ENCODE measurements at places on chromosomes 7 and 10.

DNA sequence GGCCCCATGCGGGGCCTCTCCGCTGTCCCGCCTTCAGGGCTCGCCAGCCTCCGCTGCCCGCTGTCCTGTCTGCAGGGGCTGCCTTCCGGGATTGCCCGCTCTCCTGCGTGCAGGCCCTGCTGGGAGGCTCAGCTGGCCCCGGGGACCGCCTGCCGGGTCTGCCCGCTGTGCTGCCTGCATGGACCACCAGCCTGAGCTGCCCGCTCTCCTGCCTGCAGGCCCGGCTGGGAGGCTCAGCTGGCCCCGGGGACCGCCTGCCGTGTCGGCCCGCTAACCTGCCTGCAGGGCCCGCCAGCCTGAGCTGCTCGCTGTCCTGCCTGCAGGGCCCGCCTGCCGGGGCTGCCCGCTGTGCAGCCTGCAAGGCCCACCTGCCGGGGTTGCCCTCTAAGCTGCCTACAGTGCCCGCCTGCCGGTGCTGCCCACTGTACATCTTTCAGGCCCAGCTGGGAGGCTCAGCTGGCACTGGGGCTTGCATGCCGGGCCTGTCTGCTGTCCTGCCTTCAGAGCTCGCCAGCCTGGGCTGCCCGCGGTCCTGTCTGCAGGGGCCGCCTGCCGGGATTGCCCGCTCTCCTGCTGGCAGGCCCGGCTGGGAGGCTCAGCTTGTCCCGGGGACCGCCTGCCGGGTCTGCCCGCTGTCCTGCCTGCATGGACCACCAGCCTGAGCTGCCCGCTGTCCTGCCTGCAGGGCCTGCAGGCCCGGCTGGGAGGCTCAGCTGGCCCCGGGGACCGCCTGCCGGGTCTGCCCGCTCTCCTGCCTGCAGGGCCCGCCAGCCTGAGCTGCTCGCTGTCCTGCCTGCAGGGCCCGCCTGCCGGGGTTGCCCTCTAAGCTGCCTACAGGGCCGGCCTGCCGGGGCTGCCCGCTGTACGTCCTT, 165.1 kb downstream of the GLRX3 start:
- peak; percentile 36 for DNase-seq

GRCh38 chr10:33484787-33485186, 150.3 kb upstream of the NRP1 start:
- DNase-seq, result no peak

- DNase-seq, result no peak
These were observed 10.1 kb downstream of the LIMK1 start for GRCh38 chr7:74093671-74094223.

- no peak for DNase-seq
These were observed 31.7 kb upstream of the IKZF1 start for GRCh38 chr7:50272808-50273207.

- no peak for DNase-seq
These were observed 294.7 kb upstream of the PITRM1 start for GRCh38 chr10:3467052-3467951.

DNA sequence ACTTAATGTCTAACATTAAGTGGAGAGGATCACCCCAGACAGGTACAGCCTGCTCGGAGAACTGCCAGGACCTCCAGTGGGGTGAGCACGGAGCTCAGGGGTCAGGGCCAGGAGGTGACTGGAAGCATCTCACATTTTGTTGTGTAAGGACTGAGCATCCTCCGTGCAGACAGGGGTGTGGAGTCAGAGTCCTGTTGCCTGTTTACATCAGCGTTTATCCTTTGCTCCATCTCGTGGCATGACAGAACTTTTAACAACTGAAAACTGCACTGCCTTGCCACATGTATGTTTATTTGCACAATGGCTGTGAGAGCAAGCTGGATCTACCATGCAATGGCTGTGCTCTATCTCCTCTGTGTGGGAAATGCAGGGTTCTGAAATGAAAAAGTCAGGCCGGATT, 175.4 kb upstream of the AKR1E2 start:
- no peak for DNase-seq

DNA sequence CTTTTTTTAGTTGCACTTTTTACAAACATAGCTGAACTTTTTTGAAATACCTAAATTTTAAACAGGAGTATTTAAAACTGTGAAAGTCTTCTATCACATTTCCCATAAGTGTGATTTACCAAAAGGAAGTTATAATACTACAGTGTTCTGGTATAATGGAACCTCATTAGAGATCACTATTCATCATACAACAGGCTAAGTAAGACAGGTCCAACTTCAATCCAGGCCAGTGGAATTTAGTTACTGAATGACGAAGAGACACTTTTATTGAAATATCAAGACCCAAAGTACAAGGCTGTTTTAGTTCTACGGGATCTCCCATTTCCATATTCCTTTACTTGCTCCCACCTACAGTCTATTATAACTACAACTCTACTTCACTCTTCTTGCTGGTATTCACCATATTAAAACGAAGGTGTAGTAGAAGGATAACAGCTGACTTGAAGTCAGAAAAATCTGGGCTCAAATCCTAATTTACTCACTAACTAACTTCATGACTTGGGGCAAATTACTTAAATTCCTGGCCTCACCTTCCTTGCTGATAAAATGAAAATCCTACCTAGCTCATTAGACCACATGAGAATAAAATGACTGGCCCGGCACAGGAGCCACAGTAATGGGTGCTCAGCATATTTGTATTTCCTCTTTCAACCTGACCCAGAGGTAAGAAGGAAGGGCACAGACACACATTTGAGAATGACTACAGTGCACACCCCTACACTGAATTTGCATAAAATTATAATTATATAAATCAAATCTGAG, 21.6 kb downstream of the GPAM start:
- DNase-seq, result no peak

DNA sequence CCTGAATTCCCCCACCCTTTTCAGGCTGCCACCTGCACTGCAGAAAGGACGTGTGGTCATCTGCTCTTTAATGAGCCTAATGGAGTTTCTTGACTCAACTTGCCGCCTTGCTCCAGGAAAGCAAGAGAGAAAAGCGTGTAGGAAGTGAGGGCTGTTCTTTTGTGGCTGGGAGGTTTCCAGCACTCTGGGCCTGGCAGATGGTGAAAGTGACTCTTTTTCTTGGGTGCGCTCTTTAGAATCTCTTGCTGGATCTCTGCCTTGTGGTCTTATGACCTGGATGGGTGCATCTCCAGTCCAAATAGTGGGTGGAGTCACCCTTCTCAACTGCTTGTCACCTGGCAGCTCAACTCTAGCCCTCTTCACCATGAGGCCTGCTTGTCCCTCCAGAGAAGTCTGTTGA, 244.0 kb downstream of the SORCS1 start:
- no peak for DNase-seq

- no peak for DNase-seq
These were observed 116.8 kb upstream of the MYO3A start for GRCh38 chr10:25817200-25817599.

DNA sequence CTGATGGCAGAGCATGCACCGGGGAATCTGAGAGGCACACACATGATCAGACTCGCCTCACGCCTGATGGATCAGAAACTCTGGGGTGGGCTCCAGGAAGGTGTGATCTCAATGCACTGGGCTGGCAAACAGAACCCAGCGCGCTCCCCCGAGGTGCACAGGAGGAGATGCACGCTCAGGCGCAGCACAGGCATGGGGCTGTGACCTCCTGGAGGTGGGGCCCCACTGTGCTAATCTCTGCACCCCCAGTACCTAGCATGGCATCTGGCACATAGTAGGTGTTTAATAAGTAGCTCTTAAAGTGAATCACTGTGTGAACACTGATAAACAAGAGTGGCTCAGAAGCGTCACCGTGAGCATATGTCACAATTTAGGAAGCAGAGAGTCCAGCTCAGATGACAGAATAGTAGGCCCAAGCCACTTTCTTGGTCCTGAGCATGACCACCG, 57.9 kb downstream of the PROSER2 start:
- DNase-seq, result no peak

GRCh38 chr10:70499836-70500167, 21.2 kb downstream of the PALD1 start:
- no peak for DNase-seq

DNA sequence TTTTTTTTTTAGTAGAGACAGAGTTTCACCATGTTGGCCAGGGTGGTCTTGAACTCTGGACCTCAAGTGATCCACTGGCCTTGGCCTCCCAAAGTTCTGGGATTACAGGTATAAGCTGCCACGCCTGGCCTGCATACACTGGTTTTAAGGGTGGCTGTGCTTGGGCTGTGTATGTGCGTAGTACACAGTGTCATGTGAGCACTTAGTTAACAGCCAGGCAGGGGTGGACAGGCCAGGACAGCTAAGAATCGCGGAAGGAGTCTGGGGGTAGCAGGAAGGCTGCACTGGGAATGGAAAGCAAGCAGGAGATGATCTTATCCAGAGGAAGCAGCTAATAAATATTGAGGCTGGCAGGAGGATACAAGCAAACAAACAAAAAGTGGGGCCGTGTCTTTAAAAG, 380.0 kb upstream of the GALNT17 start:
- DNase-seq, result no peak

GRCh38 chr10:46522295-46523118, 34.0 kb downstream of the GPRIN2 start:
- no peak for DNase-seq

DNA sequence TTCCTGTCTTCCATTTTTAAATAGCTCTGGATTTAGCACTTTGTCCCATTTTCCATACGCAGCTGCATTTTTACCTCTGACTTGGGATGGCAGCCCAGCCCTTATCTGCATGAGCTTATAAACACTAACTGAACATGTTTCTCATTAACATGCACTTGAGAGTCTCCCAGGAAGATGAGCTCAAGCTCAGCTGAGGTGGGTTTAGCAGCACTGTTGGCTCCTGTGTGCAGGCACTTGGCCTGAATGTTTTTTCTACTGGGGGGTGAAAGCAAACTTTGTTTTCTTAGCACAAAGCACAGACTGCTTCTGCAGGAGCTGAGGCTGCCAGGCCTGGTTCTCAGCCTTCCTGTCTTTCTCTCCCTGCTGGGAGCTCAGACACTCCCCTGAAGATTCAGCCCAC, 1093.6 kb upstream of the AUTS2 start:
- DNase-seq, result no peak

DNA sequence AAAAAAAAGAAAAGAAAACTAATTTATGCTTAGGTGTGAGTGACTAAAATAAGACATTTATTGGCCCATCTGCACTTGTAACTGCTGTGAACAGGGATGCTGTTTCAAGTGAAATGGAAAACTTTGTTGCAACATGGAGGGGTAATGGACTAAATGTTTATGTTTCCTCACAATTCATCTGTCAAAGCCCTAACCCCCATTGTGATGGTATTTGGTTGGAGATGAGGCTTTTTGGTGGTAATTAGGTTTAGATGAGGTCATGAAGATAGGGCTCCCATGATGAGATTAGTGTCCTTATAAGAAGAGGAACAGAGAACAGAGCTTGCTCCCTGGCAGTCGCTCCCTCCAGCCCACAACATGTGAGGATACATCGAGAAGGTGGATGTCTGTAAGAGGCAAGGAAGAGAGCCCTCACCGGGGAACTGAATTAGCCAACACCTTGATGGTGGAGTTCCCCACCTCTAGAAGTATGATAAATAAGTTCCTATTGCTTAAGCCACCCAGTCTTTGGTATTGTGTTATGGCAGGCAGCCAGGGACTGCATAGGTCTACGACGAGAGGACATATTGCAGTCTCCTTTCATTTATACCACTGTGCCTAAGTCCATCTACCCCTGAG, 28.6 kb upstream of the VCL start:
- DNase-seq, result no peak

- no peak for DNase-seq
These were observed 70.8 kb upstream of the ZNF438 start for GRCh38 chr10:31102421-31102820.

DNA sequence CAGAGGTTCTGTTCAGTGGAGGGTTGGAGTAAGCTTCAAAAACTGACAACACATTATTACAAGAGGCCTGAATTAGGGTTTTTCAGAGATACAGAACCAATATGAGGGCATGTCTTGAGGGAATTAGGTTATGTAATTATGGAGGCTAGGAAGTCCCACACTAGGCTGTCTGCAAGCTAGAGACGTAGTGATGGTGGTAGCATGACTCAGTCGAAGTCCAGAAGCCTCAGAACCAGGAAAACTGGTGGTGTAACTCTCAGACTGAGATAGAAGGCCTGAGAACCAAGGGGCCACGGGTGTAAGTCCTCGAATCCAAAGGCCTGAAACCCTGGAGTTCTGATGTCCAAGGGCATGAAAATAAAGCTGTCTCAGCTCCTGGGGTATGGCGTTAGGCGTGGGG, 35.6 kb downstream of the ZNF518A start:
- DNase-seq, result no peak

GRCh38 chr10:130138479-130138866, 2.3 kb downstream of the GLRX3 start:
- DNase-seq, result no peak

- no peak for DNase-seq
These were observed 15.5 kb upstream of the SLC18A3 start for GRCh38 chr10:49594594-49594993.

DNA sequence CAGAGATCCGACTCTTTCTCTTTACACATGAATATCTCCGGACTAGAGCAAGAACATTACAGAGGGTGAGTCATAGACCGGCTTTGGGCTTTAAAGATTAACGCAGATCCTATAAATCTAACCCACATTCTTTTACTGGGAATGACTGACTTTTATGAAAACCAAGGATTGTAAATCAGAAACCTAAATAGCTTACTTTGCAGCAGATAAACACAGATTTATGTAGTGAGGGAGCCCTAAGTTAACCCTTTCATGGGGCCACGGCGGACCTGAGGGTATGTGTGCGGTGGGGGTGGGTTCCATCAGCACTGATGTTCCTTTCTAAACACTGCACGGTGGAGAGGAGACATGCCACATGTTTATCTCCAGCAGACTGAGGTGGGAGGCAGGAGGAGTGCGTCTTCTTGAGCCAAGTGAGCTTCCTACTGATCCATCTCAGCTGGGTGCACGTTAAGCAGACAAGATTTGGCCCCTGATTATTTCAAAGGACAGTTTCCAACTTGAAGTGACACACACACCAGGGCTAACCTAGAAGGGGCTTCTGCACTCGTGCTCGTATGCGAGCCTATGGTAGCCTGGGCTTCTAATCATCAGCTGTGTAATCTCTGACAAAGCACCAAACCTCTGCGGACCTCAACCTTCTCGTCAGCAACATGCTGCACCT, 127.6 kb downstream of the WDR11 start:
- DNase-seq, result no peak

GRCh38 chr7:30451539-30452279, 26.9 kb downstream of the NOD1 start:
- no peak for DNase-seq

DNA sequence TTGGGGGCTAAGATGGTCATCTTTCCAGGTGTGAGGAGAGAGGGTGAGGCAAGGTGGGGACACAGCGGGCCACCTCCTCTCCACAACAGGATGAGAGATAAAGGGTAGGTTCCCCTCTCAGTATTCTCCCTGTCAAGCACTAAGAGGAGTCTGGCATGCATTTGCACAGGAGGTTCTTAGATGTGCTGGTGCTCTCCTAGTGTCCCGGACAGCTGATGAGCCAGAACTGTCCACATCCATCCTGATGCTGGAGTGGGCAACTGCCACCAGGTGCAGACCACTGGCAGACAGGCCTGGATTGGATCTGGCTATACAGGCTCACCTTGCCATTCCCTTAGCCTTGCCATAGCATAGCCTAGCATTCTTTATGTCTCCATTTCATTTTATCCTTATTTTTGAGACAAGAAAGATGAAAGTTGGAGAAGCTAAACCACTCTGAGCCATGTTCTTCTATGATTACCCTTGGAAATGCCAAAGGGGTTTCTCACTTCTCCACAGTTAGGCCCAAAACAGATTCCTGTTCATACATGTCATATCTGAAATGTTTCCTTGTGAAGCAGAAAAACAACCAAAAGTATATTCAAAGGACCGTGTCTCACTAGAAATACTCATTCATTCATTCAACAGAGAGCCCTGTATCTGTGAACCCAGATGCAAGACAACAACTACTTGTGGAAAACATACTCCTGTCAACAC, 48.8 kb upstream of the ANTXRL start:
- no peak for DNase-seq
